ENCODE measurements at places on chromosomes 6 and 20.

- no peaks in the 10 kb centered on the region for H3K27me3 ChIP-seq
- no peak for DNase-seq
- no peaks in the 10 kb centered on the region for H3K36me3 ChIP-seq
- H3K4me3 ChIP-seq = no peak overlapping the region
- H3K4me1 ChIP-seq = no peaks in the 10 kb centered on the region
Measured at GRCh38 chr6:1231941-1232340, 80.0 kb upstream of the FOXQ1 start.

DNA sequence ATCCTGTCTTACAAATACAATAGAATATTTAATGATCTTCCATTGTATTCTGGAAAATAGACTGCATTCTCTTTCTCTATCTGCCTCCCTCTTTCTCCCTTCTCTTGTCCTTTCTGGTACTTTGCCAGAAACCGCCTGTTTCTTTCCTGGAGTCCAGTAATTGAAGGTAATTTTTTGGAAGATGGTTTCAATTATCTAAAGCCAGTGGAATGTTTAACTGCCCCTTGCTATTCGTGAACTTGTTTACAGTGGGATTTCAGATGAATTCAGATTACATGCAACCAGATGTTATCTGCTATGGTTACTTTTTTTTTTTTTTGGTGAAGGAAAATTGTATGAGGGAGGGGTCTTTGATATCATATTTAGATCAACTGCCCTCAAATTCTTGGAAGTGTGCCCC, 655.5 kb upstream of the FLRT3 start:
- no peak overlapping the region for H3K4me3 ChIP-seq
- no peaks in the 10 kb centered on the region for H3K36me3 ChIP-seq
- no peak overlapping the region for H3K27ac ChIP-seq
- no peak for DNase-seq
- no peaks in the 10 kb centered on the region for H3K4me1 ChIP-seq
- H3K27me3 ChIP-seq = no peaks in the 10 kb centered on the region

DNA sequence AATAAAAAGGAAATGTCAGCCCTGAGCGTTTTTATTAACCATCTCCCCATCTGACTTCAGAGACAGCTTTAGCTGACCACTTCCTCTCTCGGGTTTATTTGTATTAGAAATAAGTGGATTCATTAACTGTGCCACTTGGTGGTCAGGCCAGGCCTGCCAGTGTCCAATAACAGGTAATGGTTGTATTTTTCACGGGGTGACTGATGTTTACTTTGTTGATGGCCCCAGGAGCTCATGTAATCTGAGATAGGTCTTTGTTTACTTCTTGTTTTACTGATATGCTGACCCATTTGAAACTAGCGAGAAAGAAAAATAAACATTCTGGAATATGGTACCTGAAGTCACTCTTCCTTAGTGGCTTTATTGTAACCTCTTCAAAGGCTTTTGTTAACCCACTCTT, 504.3 kb upstream of the SLC35B3 start:
- H3K4me1 ChIP-seq = no peaks in the 10 kb centered on the region
- no peaks in the 10 kb centered on the region for H3K27me3 ChIP-seq
- no peak overlapping the region for H3K27ac ChIP-seq
- no peak overlapping the region for H3K4me3 ChIP-seq
- no peak for DNase-seq
- H3K36me3 ChIP-seq = no peaks in the 10 kb centered on the region

DNA sequence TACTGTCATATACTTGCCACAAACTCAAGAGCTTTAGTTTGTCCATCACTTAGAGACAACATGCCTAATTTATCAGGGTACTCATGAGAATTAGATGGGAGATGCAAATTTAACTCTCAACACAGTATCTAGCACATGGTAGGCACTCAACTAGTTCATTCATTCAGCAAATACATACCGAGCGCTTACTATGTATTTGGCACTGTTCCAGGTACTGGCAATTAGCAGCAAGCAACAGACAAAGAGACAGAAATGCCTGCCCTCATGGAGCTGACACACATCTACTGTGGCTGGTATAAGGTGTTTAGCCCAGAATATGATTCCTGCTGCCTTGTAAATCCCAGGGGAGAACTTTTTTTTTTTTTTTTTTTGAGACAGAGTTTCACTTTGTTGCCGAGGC, 4.8 kb downstream of the MICAL1 start:
- no peak for DNase-seq
- peaks cover 3% of the 10 kb centered on the region for H3K4me1 ChIP-seq
- no peak overlapping the region for H3K27ac ChIP-seq
- H3K27me3 ChIP-seq = no peaks in the 10 kb centered on the region
- H3K36me3 ChIP-seq = peaks cover 46% of the 10 kb centered on the region

- no peak overlapping the region for H3K27ac ChIP-seq
- H3K36me3 ChIP-seq = peaks cover 2% of the 10 kb centered on the region
- no peak overlapping the region for H3K4me3 ChIP-seq
- H3K27me3 ChIP-seq = no peaks in the 10 kb centered on the region
Measured at GRCh38 chr6:168555618-168556273, 114.8 kb downstream of the SMOC2 start.

DNA sequence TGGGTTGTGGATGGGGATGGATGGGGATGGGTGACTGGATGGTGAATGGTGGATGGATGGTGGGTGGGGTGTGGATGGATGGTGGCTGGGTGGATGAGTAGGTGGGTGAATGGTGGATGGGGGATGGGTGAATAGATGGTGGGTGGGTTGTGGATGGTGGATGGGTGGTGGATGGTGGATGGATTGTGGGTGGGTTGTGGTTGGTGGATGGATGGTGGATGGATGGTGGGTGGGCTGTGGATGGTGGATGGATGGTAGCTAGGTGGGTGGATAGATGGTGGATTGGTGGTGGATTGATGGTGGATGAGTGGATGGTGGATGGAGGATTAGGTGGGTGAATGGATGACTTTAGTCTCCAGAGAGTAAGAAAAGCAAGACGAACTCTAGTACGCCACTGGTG, 57.6 kb downstream of the YTHDF1 start:
- DNase-seq = no peak
- H3K4me3 ChIP-seq = no peak overlapping the region
- H3K27me3 ChIP-seq = no peaks in the 10 kb centered on the region
- H3K36me3 ChIP-seq = no peaks in the 10 kb centered on the region
- no peaks in the 10 kb centered on the region for H3K4me1 ChIP-seq

GRCh38 chr20:48406498-48406897, 421.3 kb downstream of the PREX1 start:
- H3K4me1 ChIP-seq = no peaks in the 10 kb centered on the region
- H3K36me3 ChIP-seq = no peaks in the 10 kb centered on the region
- H3K27ac ChIP-seq = no peak overlapping the region
- no peaks in the 10 kb centered on the region for H3K27me3 ChIP-seq
- H3K4me3 ChIP-seq = no peak overlapping the region

GRCh38 chr6:168804331-168804730, 363.3 kb downstream of the SMOC2 start:
- no peak overlapping the region for H3K27ac ChIP-seq
- DNase-seq = no peak
- no peaks in the 10 kb centered on the region for H3K27me3 ChIP-seq

DNA sequence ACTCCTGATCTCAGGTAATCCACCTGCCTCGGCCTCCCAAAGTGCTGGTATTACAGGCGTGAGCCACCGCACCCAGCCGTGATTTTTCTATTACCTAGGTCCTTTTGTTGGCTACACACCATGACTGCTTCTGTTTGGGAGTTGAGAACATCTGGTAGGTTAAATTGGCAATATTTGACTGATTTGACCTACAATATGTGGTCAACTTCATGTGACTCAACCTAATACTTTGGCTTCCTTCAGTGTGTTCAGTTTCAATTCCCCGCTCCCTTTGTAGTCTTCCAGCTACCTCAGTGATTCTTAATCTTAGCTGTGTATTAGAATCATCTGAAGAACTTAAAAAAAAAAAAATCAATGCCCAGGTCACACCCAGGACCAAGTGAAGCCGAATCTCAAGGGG, 47.4 kb downstream of the MYB start:
- H3K4me3 ChIP-seq = no peak overlapping the region
- no peak for DNase-seq
- no peaks in the 10 kb centered on the region for H3K36me3 ChIP-seq
- no peak overlapping the region for H3K27ac ChIP-seq
- H3K4me1 ChIP-seq = no peaks in the 10 kb centered on the region
- no peaks in the 10 kb centered on the region for H3K27me3 ChIP-seq

DNA sequence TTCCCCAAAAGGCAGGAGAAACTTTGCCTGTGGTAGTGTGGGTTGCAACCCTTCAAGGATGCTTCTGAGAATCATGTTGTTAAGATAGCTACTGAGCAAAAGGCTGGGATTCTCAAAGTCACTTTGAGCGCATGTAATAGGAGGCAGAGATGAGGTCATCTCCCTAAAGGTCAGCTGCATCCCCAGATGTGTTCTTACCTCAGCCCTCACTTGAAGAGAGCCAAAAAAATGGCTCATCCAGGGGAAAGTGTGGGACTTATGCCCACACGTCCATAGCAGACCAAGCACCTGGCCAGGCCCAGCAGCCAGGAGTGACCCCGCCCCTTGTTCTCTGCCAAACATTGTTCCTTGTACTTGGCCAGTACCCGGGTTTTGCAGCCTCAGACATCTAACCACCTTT, 187.0 kb upstream of the BMP2 start:
- no peaks in the 10 kb centered on the region for H3K36me3 ChIP-seq
- no peak overlapping the region for H3K4me3 ChIP-seq
- no peaks in the 10 kb centered on the region for H3K27me3 ChIP-seq
- no peak overlapping the region for H3K27ac ChIP-seq
- no peaks in the 10 kb centered on the region for H3K4me1 ChIP-seq
- DNase-seq = no peak

GRCh38 chr20:55456316-55456940, 548.9 kb downstream of the CBLN4 start:
- no peaks in the 10 kb centered on the region for H3K27me3 ChIP-seq
- H3K36me3 ChIP-seq = no peaks in the 10 kb centered on the region
- no peaks in the 10 kb centered on the region for H3K4me1 ChIP-seq
- no peak overlapping the region for H3K4me3 ChIP-seq

DNA sequence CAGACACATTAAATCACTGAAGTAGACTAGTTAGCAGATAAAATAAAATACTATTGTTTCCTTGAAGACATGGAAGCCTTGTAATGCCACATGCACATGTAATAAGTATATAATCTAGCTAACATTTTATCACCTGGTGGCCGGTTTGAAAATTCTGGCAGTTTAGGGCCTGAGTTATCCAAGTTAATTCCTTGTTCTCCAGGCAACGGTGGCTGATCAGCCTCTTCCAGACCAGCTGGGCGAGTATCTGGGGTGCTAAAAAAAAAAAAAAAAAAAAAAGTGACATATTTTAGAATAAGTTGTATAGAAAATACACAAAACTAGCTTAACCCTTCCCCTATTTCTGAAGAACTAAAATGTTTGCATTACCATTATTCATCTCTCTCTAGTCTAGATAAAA, 42.5 kb downstream of the TP53INP2 start:
- no peaks in the 10 kb centered on the region for H3K27me3 ChIP-seq
- peaks cover 41% of the 10 kb centered on the region for H3K36me3 ChIP-seq
- H3K4me1 ChIP-seq = no peaks in the 10 kb centered on the region
- DNase-seq = no peak

DNA sequence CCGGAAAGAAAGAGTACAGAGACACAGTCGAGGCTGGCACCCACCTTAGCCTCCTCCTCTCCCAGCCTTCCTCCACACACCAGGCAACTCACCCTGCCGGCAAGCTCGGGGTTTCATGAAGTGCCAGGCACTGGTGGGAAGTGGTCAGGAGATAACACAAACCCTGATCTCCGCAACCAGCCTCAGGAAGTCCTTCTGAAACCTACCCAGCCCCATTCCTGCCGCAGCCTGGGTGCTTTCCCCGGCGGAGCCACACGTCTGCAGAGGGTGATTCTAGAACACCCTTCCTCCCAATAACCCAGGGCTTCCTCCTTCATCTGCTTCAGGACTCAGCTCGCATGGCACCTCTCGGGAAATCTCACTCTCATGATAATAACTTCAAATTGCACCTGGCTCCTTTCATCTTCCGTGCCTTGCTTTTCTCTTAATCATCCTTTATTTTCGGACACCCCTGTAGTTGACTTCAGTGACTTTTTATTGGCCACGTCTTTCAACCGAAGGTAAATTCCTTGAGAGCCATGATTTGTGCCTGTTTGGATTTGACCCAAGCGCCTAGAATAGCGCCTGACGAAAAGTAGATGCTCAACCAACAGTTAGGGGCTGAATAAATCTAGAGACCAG, 8.7 kb upstream of the HLA-E start:
- peaks cover 9% of the 10 kb centered on the region for H3K27me3 ChIP-seq
- H3K36me3 ChIP-seq = no peaks in the 10 kb centered on the region
- H3K27ac ChIP-seq = no peak overlapping the region
- no peak for DNase-seq
- H3K4me1 ChIP-seq = no peaks in the 10 kb centered on the region

GRCh38 chr6:40444312-40444711, 142.9 kb downstream of the LRFN2 start:
- H3K36me3 ChIP-seq = no peaks in the 10 kb centered on the region
- no peak overlapping the region for H3K27ac ChIP-seq
- no peak for DNase-seq
- no peak overlapping the region for H3K4me3 ChIP-seq

- no peaks in the 10 kb centered on the region for H3K36me3 ChIP-seq
- no peak for DNase-seq
- H3K27me3 ChIP-seq = no peaks in the 10 kb centered on the region
Measured at GRCh38 chr6:126607289-126607688, 267.4 kb downstream of the CENPW start.

GRCh38 chr6:2245877-2246863, 765 bp upstream of the GMDS start:
- H3K4me3 ChIP-seq = peak overlapping the region; percentile 73
- peak; percentile 75 for DNase-seq
- H3K36me3 ChIP-seq = no peaks in the 10 kb centered on the region
- no peak overlapping the region for H3K27ac ChIP-seq
- peaks cover 8% of the 10 kb centered on the region for H3K4me1 ChIP-seq

DNA sequence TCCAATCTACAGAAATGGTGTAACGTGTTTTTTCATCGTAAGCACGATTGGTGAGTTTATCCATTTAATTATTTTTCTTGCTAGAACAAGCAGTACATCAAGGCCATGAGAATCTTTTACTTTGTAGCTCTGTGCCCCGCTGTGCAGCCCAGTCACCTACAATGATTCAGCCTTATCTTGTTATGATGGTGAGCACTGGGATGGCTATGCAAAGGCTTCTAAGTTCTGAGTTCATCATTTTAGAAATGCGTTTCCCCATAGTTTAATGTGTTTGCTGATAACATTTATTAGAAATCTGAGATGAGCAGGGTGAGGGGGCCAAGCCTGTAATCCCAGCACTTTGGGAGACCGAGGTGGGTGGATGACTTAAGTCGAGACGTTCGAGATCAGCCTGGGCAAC, 111.8 kb upstream of the QKI start:
- no peaks in the 10 kb centered on the region for H3K27me3 ChIP-seq
- no peaks in the 10 kb centered on the region for H3K4me1 ChIP-seq
- H3K4me3 ChIP-seq = no peak overlapping the region

- no peak overlapping the region for H3K4me3 ChIP-seq
- H3K36me3 ChIP-seq = no peaks in the 10 kb centered on the region
- H3K27me3 ChIP-seq = no peaks in the 10 kb centered on the region
- no peaks in the 10 kb centered on the region for H3K4me1 ChIP-seq
Measured at GRCh38 chr6:167497428-167498056, 172.7 kb downstream of the TTLL2 start.

GRCh38 chr6:139187489-139187888, 52.6 kb downstream of the HECA start:
- DNase-seq = no peak
- H3K36me3 ChIP-seq = no peaks in the 10 kb centered on the region
- H3K4me1 ChIP-seq = no peaks in the 10 kb centered on the region
- H3K27ac ChIP-seq = no peak overlapping the region

GRCh38 chr6:54419885-54420284, 111.6 kb downstream of the TINAG start:
- H3K4me1 ChIP-seq = no peaks in the 10 kb centered on the region
- no peak overlapping the region for H3K27ac ChIP-seq
- no peaks in the 10 kb centered on the region for H3K27me3 ChIP-seq
- no peak overlapping the region for H3K4me3 ChIP-seq
- no peaks in the 10 kb centered on the region for H3K36me3 ChIP-seq
